AG10803 (cell line): ENCODE measurements at places on chromosomes 12 and 14.
A peak's percentile ranks its signal among the peaks of the same experiment; 100 is the strongest.

- DNase-seq = no peak
These were observed 93.0 kb downstream of the ACTN1 start for GRCh38 chr14:68886109-68886434.

DNA sequence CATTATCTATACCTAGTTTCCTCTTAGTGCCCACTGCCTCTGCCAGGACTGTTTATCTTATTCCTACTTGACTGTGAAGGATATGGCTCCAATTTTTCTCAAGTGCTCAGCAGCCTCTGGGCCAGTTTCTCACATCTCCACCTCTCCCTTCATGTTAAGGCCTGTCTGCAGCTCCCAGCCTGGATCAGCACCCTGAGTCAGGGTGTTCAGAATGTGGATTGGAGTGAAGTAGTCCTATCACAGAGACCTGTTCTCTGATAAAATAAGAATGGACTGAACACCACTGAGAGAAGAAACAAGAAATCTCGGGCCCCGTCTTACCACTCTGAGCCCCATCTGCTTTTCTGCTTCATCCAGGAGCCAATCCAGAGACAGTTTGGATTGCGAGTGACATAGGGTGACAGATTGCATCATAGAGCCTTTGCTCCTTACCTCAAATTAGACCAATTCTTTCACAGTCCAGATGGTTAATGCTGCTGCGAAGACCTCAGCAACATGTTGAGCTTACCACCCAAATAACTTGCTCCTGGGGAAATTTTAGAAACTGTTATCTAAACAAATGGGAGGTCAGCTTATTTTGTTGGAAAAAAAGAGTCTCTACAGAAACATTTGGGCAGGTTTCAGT is 473.1 kb downstream of the PDZRN4 start:
- DNase-seq = no peak

DNA sequence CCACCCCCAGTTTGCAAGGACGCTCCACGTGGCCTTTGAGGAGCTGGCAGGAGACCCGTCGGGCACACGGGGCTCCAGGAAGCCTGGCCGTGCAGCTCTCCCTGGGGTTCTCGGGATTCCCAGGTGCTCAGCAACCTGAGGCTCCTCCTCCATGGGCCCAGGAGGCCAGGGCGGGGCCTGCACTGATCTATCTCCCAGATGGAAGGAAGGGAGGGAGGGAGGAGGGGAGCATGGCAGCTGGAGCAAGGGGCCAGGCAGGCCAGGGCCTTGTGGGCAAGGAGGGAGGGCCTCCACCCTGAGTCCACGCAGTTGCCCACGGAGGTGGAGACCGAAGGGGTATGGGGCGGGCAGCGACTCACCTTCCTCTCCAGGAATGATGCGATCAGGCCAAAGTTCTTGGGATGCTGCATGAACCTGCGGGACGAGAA is 127.3 kb downstream of the RFLNA start:
- DNase-seq = no peak

- no peak for DNase-seq
These were observed 128.5 kb upstream of the ATF1 start for GRCh38 chr12:50635364-50635763.

- peak; percentile 15 for DNase-seq
These were observed 72.3 kb upstream of the TMEM263 start for GRCh38 chr12:106883426-106883825.

- no peak for DNase-seq
These were observed 14.6 kb downstream of the CCDC88C start for GRCh38 chr14:91402771-91403600.

- DNase-seq = peak; percentile 38
These were observed 16.9 kb downstream of the PPP4R3A start for GRCh38 chr14:91493169-91493568.

DNA sequence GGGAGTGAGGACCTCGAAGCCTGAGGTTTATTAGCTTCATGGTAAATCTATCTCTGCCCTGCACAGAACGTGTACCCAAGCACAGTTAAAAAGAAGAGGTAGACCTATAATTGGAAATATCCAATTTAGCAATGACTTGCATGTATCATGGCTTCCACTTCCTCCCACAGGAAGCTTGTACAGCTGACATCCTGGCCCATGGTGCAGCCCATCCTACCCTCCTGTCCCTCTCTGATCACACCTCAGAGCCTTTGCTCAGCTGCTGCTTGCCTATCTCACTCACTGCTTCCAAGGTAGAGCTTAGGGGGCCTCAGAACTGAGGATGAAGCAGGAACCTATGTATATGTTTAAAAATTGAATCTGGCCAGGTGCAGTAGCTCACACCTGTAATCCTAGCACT is 4.3 kb upstream of the BCDIN3D start:
- DNase-seq = no peak

DNA sequence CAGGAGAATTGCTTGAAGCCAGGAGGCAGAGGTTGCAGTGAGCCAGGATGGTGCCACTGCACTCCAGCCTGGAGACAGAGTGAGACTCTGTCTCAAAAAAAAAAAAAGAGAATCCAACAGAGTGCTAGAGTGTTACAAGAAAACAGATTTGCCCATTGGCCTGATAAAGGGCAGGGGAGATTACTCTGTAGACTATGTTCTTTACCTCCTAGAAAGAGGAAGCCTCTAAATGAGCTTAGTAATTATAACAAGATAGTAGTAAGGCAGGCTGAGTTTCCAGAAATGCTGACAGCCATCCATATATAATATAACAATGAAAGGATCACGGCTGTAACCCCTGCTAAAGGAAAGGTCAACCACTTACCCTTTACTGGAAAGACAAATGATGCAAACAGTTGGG is 24.4 kb downstream of the AK7 start:
- no peak for DNase-seq

GRCh38 chr12:1212526-1212925 is 221.5 kb downstream of the ERC1 start:
- DNase-seq = no peak

GRCh38 chr12:66661357-66661756 is 17.5 kb downstream of the GRIP1 start:
- DNase-seq = no peak

DNA sequence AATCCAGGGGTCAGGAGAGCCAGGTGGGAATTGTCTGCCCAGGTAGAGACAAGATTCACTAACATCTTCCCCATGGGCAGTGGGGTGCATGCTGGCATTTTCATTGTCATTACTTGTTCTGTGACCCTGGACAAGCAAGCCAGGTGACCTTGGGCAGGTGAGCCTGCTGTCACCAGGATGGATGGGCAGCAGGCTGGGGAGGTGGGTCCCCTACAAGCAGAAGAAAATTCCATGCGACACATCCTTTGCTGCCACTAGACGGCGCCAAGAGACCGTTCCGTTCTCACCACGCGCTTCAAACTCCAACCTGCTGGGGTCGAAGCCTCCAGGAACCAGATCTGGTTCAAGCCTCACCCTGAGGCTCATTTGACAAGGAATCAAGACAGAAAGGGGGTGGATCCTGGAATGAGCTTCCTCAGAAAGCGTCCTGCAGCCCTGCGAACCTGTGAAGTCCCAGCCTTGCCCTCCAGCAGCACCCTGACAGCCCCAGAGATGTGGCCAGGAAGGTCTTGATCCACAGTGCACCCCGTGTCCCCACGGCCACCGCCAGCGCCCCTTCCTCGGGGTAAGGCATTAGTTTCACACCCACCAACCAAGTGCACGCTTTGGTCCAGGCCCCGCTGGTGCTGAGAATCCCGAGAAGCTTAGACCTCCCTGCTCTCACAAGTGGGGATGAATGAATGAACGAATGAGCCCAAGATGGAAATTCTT is 3.2 kb upstream of the DYNC1H1 start:
- peak; percentile 77 for DNase-seq

- no peak for DNase-seq
These were observed 72.9 kb downstream of the FRMD6 start for GRCh38 chr14:51724650-51725049.

- DNase-seq = no peak
These were observed 352.7 kb upstream of the NAV3 start for GRCh38 chr12:77477907-77478533.

- peak; percentile 56 for DNase-seq
These were observed at the start of gene ARHGEF40 for GRCh38 chr14:21070083-21070609. TSS of gene ARHGEF40 (plus strand) at chr14:21070304. CDS start at chr14:21070397, 93 bp downstream.

- no peak for DNase-seq
These were observed 1266.2 kb downstream of the TMEM121 start for GRCh38 chr14:106792543-106792942.

DNA sequence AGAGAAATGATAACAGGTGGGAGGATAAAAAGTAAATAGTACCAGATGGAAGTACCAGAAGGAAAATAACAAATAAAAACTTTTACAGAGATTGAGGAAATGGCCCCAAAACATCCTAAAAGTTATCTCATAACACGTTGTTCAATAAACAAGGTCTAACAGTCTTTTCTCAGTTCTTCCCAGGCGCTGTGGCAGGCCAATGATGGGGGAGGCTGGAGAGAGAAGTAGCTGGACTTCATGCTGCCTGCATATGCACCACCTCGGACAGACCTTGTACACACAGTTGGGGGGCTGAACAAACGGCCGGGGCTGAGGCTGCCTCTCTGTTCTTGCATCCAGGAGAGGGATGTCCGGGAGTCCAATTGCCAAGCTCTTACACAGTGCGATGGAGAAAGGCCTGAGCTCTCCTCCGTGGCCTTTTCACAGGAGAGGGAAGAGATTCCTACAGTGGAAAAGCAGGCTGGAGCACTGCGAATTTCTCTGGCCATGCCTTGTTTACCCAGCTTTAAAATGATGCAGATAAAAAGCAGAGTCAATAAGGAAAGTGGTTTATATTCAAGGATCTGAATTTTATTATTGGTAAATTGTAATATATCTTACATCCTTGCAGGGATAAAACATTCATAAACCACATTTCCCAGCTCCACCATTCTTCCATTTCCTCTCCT is 109.8 kb downstream of the PHLDA1 start:
- DNase-seq = no peak

- DNase-seq = peak; percentile 41
These were observed 189.5 kb upstream of the HMGA2 start for GRCh38 chr12:65634626-65635331.

DNA sequence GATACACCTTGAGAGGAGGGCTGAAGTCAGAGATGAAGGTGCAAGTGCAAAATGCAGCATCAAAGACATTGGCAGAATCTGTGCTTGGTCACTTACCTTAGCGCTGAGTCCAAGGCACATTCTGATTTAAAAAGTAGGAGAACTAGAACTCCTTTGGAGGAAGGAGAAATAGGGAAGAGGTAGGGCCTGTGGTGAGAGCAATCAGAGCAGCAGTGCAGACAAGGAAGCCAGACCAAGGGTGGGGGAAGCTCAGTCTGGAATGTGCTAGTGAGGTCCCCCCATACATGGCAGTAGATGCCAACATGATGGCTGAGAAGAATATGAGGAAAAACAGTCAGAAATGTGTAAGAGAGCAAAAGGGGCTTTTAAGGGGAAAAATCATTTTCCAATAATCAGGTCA is 206.5 kb downstream of the SSPN start:
- DNase-seq = no peak

- DNase-seq = no peak
These were observed 678.3 kb downstream of the RERGL start for GRCh38 chr12:17411662-17412061.

- no peak for DNase-seq
These were observed 43.6 kb upstream of the NAA30 start for GRCh38 chr14:57346741-57347140.

DNA sequence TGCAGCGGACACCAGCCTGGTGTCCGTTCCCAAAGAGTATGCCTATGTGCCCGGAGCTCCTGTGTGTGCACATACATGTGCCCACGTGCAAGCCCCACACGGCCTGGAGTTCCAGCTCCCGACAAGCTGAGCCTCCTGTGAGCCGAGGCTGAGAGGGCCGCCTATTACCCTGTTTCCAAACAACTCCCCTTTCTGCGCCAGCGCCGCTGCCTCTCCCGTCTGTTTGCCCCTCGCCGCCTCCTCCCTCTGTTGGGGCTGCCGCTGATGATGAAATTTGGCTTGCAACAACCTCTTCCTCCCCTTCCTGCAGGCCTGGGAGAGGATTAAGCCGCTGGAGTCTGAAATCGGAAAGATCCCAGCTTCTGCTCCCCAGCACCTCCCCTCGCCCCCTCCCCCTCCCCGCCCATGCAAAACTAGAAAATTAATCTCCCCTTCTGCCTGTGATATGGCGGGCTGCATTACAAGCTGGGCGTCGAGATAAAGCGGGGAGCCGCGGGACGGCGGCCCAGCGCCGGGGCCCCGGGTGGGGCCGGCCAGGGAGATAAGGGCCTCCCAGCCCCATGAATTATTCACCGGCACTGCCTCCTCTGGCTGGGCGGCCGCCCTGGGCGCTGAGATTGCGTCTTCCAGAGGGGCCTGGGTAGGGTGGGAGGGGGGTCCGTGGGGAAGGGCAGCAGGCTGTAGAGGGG is 6.8 kb upstream of the ASIC1 start:
- peak; percentile 64 for DNase-seq

DNA sequence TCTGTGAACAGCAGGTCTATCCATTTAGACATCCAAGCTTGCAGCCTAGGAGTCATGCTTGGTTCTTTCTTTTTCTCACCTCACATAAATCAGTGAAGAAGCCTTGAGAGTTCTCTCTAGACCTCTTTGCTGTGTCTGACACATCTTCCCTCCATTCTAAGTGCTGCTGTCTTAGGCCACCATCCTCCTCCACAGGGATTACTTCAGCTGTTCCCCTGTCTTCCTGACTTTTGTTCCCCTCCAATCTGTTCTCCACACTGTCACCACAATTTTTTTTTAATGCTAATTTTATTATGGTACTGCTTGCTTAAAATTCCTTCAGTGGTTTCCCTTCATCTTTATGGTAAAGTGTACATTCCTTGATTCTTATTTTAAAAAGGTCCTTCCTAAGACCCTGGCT is 71.8 kb downstream of the DERA start:
- DNase-seq = no peak

- DNase-seq = no peak
These were observed 65.0 kb downstream of the ITPK1 start for GRCh38 chr14:93050761-93051160.

DNA sequence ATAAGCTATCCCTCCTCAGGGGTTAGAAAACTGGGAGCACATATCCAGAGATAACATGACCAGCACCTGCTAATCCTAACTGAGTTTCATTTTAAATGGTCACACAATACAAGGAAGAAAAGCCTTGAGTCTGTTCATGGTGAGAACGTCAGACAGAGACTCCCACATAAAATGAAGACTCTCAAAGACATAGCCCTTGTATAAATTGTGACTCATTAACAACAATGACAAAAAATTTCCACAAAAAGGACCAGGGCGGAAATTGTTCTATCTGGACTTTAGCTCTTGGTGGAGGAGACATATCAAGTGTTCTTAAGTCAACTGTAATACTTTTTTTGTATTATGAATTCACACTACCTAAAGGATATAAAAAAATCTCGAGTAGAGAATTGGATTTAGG is 313.7 kb upstream of the DCN start:
- DNase-seq = no peak

- no peak for DNase-seq
These were observed 34.4 kb downstream of the TTC7B start for GRCh38 chr14:90781876-90782275.

GRCh38 chr12:122021193-122021821 is 377 bp upstream of the BCL7A start:
- peak; percentile 24 for DNase-seq
